Sigmoid colon (tissue), 7 donors: ENCODE measurements at places on chromosomes 12 and 14. TPM values are rescaled to one million over a fixed set of nuclear protein-coding genes. Genes with fewer than 3 reads are reported as not detected.

DNA sequence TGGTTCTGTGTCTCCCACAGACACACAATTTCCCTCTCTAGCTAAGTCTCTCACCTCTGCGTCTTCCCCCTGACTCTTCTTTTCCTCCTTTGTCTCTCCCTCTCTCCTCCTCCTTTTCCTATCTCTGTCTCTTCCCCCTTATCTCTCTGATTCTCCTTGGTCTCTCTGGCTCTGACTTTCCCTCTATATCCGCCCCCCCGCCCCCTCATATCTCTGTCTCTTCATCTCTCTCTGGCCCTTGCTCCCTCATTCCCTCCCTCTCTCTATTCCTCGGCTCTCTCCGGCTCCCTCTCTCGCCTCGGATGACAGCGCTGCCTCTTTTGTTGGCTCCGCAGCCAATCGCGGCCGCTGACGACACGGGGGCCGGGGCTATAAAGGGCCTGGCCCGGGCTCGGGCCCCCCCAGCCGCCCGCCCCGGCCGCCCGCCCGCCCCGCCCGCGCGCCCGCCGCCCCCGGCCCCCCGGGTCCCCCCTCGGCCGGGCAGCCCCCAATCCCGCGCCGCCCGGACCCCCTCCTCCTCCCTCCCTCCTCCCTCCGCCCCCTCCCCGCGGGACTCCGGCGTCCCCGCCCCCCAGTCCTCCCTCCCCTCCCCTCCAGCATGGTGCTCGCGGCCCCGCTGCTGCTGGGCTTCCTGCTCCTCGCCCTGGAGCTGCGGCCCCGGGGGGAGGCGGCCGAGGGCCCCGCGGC lies at the start of gene GDF11:
GDF11 (plus strand) TSS at position 404 of the 687 bp plus-strand sequence; CDS start at position 599, 195 bp downstream.
- DNase-seq, result peak; percentile 94

GRCh38 chr12:12483438-12483837 lies 79.2 kb downstream of the DUSP16 start:
- DNase-seq, result no peak

- DNase-seq, result no peak
Observed at GRCh38 chr14:96582995-96583394, 80.8 kb downstream of the PAPOLA start.

DNA sequence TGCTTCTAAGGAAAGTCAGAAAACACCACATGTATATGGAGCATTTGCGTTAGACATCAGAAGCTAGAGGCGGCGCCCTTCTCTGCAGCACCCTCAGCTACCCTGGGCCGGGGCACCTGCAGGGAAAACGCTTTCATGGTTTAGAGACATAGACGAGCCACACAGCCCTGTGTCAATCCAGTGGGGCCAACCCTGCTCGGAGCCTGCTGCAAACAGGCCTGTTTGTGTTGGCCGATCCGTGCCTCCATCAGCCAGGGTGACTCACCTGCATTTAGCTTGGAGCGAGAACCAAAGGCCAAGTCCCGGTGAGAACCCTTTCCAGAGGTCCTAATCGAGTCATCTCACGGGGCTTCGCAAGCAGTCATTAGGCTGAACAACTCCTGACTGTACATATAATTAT lies 19.5 kb upstream of the FZD10 start:
- DNase-seq, result no peak

Gene PTCSC3
- not detected for total RNA-seq

- no peak for DNase-seq
Observed at GRCh38 chr12:57585156-57585555, 5.8 kb upstream of the PIP4K2C start.

Gene HOXC11
- total RNA-seq, result not detected

DNA sequence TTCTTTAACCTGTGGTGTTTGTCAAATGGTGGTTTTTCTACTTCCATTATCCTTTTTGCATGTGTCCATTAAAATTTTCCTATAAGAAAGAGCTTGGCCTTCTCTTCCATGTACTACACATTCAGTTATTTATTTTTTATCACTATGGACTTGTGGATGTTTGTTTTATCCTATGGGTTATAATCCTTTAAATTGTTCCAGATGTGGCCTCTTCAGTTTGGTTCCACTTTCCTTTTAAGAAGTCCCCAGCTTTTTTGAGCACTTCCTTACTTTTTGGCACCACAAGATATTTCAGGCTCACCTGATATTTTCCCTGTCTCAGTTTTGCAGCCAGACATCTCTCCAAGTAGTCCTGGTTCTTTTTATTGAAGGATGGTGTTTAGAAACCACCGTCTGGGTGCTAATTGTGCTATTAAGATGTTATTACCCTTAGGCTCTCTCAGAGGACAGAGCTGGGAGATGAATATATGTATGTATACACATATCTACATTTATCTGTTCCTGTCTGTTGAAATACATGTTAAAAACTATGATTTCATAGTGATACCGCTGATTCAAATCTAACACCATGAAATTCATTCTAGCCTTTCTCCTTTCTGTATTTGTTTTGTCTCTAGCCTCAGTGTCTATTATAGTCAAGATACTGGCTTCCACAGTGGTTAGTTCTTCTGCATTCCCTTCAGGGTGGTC lies 408.5 kb upstream of the RGS6 start:
- DNase-seq, result no peak

DNA sequence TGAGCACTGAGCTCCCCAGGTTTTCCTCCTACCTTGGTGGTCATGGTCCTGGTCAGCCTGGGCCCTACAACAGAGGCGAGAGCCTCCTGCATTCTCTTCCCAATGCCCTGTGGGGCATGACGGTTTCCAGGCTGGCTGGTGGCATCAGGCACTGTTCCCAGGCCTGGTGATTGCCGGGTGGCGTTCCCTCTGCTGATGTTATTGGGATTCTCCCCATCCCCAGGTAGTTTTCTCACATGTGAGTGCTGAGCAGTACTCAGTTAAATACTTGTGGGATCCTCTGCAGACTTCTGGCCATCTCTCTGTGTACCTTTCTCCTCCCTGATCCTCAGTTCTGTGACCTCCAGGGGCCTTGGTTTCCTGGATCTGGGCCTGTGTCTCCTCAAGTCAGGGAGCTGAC lies 15.8 kb downstream of the C1R start:
- no peak for DNase-seq

Gene TAS2R9
- total RNA-seq, result not detected

DNA sequence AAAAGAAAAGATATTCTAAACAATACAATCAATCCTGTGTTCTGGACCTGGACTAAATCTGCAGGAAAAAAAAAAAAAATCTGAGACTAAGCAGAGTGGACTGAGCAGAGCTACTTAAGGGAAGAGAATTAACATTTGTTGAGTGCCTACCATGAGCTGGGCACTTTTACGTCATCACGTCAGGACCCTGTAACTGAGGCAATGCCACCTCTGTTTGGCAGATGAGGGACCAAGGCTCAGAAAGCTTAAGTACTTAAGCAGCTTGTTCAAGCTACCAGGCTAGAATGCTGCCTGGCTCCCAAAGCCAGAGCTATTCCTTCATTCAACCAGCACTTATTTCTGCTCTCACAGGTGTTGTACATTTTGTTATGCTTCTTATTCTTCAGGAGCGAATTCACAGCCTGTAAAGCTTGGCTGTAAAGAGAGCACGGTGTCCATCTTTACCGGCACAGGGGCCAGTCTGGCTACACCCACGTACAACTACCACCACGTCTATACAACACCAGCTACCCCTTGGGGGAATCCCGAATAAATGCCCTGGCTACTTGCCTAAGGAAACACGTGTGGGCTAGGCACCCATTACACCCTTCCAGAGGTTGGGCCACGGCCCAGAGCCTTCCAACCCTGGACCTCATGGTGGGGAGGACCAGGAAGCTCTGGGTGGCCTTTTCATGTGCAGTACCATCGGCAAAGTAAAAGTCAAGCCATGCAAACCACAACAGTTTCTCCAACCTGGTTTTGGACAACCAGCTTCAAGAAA lies 27.0 kb downstream of the TMCC3 start:
- no peak for DNase-seq

GRCh38 chr14:105128059-105128458 lies 40.5 kb downstream of the JAG2 start:
- DNase-seq, result no peak

GRCh38 chr12:113854385-113855142 lies 111.6 kb downstream of the RBM19 start:
- DNase-seq, result no peak

- DNase-seq, result no peak
Observed at GRCh38 chr14:37124614-37125013, 47.8 kb downstream of the SLC25A21 start.

DNA sequence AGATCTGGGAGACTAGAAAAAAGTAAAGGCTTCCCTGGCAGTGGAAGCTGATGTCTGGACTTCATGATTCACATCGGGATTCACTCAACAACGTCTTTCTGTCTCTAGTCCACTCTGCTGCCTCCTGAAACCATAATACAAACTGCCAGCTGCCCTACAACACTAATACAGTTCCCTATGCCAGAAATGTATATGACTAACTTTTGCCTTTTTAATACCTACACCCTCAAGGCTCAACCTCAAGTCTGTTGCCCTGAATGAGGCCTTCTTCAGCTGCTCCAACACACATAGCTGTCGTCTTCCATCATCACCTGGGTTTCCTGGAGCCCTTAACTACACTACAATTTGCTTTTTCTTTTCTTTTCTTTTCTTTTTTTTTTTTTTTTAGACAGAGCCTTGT lies 182.7 kb upstream of the BCL2L14 start:
- no peak for DNase-seq

- DNase-seq, result no peak
Observed at GRCh38 chr12:106049105-106049504, 89.6 kb downstream of the NUAK1 start.

DNA sequence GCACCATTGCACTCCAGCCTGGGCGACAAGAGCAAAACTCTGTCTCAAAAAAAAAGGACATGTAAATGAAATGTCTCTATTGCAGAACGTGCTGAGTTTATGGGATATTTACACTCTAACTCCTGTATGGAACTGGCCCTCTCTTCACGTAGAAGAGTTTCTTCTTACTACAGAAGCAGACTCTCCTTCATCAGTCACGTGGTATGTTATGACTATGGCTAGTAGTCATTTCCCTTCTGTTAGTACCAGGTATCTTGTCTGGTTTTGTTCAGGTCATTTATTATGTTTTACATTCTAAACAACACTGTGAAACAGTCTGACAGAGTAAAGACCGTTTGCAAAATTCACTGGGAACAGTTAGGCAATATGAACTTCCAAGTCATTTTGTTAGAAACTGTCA lies 20.3 kb downstream of the KNTC1 start:
- DNase-seq, result no peak

- no peak for DNase-seq
Observed at GRCh38 chr12:49470986-49471385, 67.8 kb upstream of the KCNH3 start.

DNA sequence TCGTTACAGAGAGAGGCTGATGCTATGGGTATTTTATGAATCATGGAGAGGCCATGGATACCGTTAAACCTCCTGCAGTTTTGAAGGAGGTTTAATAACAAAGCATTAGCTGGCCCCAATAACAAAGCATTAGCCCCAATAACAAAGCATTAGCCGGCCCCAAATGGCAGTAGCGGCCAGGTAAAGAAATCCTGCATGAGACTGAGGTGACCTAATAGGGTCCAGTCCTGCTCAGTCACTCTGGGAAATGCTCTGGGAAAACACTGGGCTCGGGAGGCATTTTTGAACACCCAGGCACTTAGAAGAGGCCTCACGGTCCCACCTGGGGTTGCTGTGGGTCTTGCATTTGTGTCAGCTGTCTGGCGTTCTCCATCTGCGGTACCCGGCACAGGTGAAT lies 776 bp upstream of the RIN3 start:
- no peak for DNase-seq

Gene MUCL1
- total RNA-seq, result not detected

Gene STON2
- 13.9 TPM for total RNA-seq

- no peak for DNase-seq
Observed at GRCh38 chr12:68971404-68971803, 38.4 kb upstream of the CPM start.

- DNase-seq, result no peak
Observed at GRCh38 chr12:132384916-132385774, 55.8 kb upstream of the GALNT9 start.

DNA sequence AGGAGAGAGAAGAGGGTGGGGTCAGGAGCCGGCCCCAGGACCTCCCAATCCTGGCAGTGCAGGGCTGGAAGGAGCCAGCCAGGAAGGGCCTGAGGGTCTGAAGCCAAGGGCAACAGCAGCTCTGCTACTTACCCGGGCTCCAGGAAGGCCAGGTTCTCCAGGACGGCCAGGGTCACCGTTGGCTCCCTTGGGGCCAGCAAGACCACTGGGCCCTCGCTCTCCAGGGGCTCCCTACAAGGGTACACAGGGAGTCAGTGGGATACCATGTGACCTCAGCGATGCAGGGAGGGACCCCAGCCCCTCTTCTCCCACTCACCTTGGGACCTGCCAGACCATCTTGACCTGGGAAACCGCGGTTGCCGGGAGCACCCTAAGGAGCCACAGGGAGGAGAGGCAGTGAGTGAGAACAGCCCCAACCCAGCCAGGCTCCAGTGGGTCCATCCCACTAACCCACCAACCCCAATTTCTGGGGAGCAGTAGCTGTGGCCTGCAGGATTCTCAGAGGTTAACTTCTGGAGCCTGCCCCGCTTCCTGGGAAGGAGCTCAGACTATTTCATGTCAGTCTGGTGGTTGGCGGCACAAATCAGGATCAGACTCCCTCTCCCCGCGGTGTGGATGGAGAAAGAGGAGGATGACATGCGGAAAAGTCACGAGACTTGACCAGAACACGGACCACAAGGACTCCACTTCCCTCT lies 18.5 kb downstream of the COL2A1 start:
- peak; percentile 52 for DNase-seq

Gene PRPH
- total RNA-seq, result 40.5 TPM

Gene POC1B
- 28.1 TPM for total RNA-seq

- DNase-seq, result no peak
Observed at GRCh38 chr12:83700838-83701237, 1014.1 kb downstream of the TMTC2 start.

DNA sequence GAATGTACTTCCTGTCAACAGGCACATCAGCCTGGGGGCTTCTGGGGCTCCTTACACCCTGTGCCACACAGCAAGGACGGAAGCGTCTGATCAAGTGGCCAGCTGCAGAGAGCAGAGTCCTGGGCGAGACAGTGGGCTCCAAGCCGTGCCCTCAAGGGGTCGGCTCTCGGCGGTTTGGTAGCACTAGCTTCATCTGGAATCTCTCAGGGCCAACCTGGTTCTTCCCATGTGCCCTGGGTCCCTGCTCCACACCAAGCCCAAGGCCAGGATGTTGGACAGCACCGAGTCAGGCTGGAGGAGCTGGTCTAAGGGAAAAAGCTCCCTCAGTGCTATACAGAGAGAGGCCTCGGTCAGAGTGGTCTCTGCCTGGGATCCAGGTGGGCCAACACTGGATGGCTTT lies 20.5 kb downstream of the DIO3 start:
- no peak for DNase-seq

Gene KLRB1
- 1.1 TPM for total RNA-seq

Gene OTX2
- total RNA-seq, result not detected

GRCh38 chr14:64673316-64673715 lies 30.9 kb upstream of the PLEKHG3 start:
- DNase-seq, result no peak

- peak; percentile 34 for DNase-seq
Observed at GRCh38 chr14:101932673-101933072, 31.7 kb upstream of the DYNC1H1 start.

- DNase-seq, result no peak
Observed at GRCh38 chr12:100706033-100706432, 88.5 kb upstream of the ANO4 start.
